Calu3 (cell line): ENCODE measurements at places on chromosomes 16 and 17.

- peak; percentile 69 for DNase-seq
Observed at GRCh38 chr17:31499771-31500554, 108.5 kb downstream of the RAB11FIP4 start.

DNA sequence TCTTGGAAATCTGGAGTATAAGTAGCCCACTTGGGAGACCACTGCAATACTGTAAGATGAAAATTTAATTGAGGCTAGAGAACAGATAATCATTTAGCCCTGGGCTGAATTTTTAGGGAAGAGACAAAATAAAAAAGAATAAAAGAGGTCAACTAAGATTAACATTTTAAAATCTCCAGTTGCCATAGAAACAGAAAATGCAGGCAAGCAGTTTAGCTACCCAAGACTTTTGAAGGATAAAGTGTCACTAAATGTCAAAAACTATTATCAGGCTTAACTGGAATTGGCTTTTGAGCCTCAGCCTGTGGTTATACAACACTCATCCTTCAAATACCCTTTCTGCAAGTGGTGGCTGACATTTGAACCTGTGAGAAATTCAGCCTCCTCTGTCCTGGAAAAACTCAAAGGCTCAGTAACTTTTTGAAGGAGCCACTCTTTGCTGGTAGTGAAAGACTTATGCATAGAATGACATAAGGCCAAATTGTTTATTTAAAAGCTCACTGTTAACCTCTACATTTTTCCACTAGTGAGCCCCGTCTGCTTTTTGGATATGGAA is 220.7 kb upstream of the KCNJ16 start:
- DNase-seq, result no peak

DNA sequence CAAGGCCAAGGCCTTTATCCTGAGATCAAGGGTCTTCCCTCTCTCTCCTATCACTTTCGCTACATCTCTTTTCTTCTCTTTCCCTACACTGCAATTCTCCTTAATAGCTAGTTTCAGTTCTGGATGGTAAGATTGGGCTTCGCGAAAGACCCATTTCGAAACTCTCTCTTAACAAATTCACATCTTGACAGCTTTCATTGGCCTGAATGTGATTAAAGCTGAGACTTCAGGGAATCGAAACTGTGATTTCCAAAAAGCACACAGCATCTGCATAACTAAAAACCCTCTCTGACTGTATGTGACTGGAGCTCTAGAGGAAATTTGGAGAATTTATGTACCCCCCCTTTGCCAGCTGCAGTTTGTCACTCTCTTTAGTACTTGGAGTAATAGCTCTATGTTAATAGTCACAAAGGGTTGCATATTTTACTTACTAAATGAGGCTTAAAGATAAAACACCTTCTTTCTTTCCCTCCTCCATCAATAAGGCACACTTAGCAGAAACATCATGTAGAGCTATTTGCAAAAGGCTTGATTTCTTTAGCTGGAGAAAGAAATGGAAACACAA is 105.3 kb upstream of the FAM20A start:
- no peak for DNase-seq

DNA sequence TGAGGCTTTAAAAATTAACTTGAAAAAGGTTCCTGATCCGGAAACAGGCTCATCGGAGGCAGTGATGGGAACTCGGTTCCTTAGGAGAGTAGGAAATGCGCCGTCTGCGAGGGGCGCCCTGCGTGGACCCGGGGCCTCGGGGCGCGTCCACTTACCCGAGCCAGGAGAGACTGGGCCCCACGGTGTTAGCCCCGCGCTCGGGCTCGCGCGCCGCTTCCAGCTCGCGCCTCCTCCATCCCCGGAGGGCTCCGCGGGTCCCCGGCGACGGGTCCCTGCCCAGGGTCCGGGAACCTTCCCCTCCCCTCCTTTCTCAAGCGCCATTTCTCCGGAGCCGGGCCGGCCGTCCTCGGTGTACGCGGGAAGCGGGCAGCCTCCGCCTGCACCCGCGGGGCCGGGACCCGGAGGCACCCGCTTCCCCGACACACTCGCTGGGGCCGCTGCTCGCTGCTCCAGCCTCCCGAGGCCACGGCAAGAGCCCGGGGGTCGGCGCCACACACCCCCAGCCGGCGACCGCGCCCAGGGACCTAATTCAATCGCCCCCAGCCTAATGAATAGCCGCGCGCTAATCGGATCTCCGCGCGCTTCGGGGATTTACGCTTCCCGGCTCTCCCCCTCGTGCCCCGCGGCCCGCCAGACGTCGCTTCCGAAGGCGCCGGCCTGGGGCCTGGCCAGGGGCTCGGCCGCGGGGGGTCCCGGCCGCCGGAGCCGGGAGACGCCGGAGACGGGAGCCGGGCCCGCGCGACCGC is 2.2 kb upstream of the BAHCC1 start:
- no peak for DNase-seq

DNA sequence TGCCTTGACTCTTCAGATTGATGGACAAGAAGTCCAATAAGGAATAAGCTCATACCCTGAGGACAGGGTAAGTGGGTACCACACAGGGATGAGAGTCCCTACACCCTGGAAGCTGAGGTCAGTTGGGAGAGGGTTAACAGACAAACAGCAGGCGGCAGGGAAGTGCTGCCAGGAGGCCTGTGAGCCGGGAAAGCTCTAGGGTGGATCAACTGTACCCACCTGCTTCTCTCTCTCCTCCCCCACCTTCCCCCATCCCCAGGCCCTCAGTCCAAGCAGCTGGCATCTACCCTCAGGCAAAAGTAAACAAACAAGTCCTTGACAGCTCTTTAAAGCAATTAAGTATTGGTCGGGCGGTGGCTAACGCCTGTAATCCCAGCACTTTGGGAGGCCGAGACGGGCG is 20.7 kb upstream of the MYLK3 start:
- DNase-seq, result no peak

- peak; percentile 93 for DNase-seq
Observed at GRCh38 chr17:81512562-81513371, at the start of gene ACTG1. TSS of gene ACTG1 (minus strand) at chr17:81512799. CDS start at chr17:81512354, 445 bp downstream.

GRCh38 chr17:4777969-4778760 is 6.5 kb downstream of the TM4SF5 start:
- no peak for DNase-seq

DNA sequence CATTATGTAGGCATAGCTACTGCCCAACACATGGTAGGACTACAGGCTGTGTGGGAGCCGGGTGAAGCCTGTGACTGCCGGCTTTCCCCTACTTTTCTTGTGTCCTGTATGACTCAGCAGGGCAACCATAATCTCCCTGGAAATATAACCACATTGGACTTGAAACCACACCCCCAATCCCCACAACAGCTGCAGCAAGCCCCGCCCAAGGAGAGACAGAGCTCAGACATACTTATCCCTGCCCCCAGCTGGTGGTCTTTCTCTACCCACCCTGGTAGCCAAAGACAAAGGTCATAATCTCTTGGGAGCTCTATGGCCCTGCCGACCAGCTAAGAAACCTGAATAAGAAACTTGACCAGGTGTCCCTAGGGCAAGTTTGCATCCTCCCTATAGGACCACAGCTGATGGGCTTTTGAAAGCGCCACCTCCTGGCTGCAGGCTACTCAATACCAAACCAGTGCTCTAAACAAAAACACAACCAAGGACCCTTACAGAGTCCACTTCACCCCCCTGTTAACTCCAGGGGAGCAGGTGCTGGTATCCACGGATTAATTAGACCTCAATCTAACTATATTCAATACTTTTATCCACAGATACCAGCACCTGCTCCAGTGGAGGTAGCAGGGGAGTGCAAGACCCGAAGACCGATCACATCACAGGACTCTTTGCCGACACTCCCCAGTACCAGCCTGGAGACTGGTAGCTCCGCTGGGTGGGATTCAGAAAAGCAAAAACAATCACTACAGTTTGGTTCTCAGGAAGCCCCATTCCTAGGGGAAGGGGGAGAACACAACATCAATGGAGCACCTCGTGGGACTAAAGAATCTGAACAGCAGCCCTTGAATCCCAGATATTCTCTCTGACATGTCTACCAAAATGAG is 91.2 kb downstream of the IRX5 start:
- peak; percentile 40 for DNase-seq

- no peak for DNase-seq
Observed at GRCh38 chr16:53220585-53220984, 165.8 kb downstream of the CHD9 start.

GRCh38 chr16:20911361-20911760 is 10.8 kb downstream of the LYRM1 start:
- no peak for DNase-seq

- no peak for DNase-seq
Observed at GRCh38 chr16:48381201-48381600, 4.0 kb downstream of the SIAH1 start.

- DNase-seq, result no peak
Observed at GRCh38 chr16:324451-325334, 27.8 kb downstream of the AXIN1 start.

GRCh38 chr17:74163271-74163821 is 40.1 kb upstream of the RPL38 start:
- DNase-seq, result no peak

GRCh38 chr16:22721511-22722100 is 92.4 kb upstream of the HS3ST2 start:
- DNase-seq, result no peak

- DNase-seq, result no peak
Observed at GRCh38 chr16:72126429-72126765, 32.8 kb downstream of the DHX38 start.

- DNase-seq, result peak; percentile 26
Observed at GRCh38 chr17:75181608-75182318, 996 bp downstream of the SUMO2 start.

GRCh38 chr16:7713244-7713643 is 380.6 kb downstream of the RBFOX1 start:
- DNase-seq, result no peak

GRCh38 chr17:50693036-50693682 is 14.6 kb downstream of the ANKRD40 start:
- no peak for DNase-seq

GRCh38 chr16:183005-183404 is 2.7 kb downstream of the HBQ1 start:
- DNase-seq, result no peak

GRCh38 chr17:19720210-19720475 is 3.8 kb upstream of the SLC47A2 start:
- DNase-seq, result no peak

DNA sequence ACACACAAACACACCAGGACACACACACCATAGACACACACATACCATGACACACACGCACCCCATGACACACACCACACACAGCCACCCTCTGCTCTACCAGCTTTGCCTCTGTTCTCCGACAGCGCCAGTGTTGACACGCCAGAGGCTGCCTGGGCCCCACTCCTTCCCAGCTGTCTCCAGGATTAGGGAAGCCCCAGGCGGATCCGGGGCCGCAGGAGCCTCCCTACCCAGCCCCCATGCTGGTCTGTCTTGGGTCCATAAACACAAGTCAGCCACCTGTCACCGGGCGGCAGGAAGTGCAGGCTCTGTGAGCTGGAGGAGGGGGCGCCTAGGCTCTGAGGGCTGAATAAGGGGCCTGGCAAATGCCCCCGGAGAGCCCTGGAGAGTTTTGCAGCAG is 10.5 kb downstream of the TBC1D16 start:
- no peak for DNase-seq

DNA sequence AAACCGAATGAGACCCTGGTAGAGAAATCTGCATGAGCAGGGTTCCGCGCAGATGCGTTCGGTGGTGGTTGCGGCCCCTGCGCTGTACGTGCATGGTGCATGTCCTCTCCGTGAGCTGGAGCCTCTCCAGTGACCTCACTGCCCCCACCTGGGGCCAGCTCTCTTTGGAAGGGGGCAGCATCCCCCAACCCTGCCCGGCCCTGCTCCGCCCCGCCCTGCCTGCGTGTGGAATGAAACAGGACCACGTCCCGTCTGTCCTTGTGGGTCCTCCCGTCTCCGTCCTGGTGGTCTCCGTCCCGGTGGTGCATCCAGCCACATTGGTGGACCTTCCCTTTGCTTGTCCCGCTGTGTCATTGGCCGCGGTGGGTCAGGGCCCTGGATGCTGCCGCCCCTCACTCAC is 84.9 kb downstream of the AMFR start:
- DNase-seq, result no peak

DNA sequence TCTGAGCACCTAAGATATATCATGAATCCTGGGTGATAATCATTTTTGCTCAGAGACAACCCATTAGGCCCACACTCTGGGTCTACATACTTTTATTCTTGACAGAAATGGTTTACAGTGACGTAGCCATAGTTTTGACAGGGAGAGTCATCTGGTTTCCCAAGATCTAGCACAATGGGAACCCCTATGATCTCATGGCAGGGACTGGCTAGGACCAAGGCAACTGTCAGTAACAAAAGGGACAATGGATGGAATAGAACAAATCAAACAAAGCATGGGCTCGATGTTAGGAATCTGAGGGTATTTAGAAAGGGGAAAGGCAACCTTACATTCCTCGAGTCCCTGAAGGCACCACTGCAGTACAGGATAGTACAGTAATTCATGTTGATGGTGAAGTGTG is 20.5 kb downstream of the CFAP97D1 start:
- DNase-seq, result no peak

DNA sequence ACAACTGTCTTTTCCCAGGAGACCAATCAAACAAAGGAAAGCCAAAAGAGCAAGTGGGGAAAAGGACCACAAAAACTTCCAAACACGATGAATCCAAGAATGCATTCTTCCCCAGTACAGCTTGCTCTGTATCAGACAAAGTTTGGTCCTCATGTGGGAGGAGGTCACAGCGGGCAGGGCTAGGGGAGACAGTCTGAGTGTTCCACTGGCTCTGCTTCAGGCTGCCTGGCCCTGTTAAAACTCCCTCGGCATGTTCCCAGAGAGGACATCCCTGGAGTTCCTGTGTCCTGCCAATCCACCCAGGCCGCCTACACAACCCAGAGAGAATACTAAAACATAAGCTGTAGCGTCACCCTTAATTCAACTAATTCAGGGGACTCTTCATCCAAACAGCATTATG is 415.1 kb upstream of the DYNLRB2 start:
- no peak for DNase-seq

- no peak for DNase-seq
Observed at GRCh38 chr17:72150632-72151460, 30.0 kb downstream of the SOX9 start.

DNA sequence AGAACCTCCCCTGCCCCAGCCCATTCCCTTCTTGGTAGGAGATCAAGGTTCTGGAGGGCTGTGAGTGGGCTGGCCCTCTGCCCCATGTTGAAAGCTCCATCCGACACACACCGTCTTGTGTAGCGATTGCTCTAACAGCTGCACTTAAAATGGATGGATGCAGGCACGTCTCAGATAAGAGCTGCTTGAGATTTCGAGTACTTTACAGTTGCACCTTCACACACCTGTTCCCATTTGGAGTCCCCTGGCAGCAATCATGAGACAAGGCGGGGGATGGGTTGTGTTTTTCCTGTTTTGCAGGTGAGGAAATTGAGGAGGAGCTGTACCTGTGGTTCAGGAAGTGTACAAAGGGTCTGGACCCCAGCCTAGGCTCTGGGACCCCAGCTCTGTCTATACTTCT is 25.6 kb upstream of the TAC4 start:
- no peak for DNase-seq
